ENCODE measurements at places on chromosomes 7 and 10. TPM values are rescaled to one million over a fixed set of nuclear protein-coding genes. Genes with fewer than 3 reads are reported as not detected.
A peak's percentile ranks its signal among the peaks of the same experiment; 100 is the strongest.

Gene LRRC4
- not detected for total RNA-seq

Gene FOXI2
- not detected for total RNA-seq

- no peak for DNase-seq
Observed at GRCh38 chr10:55786461-55787050, 574.5 kb downstream of the ZWINT start.

DNA sequence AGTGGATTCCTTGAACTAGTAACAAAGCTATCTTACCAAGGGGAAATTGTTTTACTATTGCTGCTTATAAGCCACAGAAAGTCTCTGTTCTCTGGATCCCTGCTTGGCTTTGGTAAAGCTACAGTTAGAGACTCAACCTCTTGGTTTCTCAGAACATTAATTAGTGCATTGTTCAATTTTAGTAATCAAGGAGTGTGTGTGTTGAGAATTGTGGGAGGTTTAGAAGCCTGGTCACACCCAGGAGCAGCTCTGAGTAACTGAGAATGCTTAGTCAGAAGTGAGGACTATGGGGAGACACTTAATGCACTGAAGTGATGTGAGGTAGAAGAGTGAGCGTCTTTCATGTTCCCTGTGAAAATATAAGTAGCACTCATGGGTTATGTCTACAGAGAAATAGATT, 8.2 kb upstream of the ACTA2 start:
- no peak for DNase-seq

- DNase-seq = no peak
Observed at GRCh38 chr7:87435546-87435945, 39.9 kb downstream of the ABCB4 start.

DNA sequence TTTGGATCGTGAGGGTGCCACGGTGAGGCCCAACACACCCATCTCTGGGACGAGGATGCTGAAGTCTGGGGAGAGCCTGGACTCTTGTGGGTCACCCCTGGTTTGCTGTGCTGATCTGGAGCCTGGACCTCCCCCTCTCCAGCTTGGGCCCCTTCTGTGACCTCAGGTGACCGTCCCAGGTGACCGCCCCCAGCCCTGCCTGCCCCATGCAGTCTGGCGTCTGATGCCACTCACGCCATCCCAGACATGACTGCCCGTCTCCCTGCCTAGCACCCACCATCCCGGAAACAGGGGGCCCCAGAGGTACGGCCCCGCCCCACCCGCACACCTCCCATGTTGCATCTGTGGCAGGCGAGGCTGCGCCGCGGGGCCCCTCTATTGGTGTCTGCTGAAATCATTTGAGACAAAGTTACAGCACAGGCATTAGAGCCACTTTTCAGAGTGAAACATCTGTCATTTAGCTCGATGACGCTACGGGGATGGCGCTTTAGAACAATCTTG, 21.1 kb downstream of the UNCX start:
- peak; percentile 12 for DNase-seq

DNA sequence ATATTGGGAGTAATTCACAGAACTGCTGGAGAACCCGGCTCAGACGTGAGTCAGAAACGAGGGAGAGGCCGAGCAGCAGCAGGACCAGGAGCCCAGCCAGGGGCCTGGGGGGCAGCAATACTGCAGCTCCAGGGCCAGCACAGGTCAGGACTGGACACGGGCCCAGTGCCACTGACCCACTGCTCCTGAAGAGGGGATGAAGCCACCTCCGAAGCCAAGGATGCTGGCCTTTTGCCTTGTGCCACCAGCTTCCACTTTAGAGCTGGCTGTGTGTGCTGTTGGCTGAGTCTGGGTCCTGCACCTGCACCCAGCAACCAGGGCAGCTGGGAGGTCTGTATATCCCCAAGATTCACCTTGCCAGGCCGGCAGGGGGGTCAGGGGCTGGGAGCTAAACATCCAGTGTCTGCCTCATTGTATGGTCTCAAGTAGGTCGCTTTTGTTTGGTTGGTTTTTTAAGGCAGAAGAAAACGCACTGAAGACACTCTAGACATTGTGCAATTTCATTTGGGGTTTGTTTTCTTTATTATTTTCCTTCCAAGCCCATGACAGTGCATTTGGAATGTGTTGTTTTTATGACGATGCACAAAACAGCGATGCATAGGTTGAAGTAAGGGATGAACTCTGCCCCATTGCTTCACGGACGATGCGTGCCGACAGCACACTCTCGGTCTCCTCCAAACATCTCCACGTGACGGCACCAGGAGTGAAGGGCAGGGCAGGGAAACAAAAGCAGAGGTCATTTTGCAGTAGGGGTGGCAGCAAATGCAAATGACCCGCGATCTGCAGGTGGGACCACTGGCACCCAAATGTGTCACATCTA, 27.7 kb upstream of the INSIG1 start:
- DNase-seq = no peak

DNA sequence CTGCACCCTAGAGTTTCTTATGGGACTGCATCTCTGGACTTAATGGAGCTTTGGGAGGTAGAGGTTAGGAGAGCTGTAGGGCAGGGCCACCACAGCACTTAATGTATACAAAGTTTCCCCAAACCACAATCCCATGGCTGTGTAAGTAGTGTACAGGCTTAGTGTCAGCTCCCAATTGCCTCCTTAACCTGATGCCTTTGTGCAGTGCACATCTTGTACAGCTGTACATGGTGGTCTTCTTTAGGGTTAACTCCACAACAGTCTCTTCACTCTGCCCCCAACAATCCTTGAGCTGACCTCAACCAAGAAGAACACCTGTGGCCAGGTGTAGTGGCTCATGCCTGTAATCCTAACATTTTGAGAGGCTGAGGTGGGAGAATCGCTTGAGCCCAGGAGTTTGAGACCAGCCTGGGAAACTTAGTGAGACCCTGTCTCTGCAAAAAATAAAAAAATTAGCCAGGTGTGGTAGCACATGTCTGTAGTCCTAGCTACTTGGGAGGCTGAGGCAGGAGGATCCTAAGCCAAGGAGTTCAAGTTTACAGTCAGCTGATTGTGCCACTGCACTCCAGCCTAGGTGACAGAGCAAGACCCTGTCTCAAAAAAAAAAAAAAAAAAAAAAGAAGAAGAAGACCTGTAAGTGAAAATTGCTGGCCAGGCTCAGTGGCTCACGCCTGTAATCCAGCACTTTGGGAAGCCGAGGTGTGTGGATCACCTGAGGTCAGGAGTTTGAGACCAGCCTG, 6.8 kb downstream of the PLAU start:
- DNase-seq = no peak

GRCh38 chr7:150363872-150364271, 4.8 kb upstream of the REPIN1 start:
- DNase-seq = peak; percentile 72
